ENCODE measurements at places on chromosomes 16 and 17.

DNA sequence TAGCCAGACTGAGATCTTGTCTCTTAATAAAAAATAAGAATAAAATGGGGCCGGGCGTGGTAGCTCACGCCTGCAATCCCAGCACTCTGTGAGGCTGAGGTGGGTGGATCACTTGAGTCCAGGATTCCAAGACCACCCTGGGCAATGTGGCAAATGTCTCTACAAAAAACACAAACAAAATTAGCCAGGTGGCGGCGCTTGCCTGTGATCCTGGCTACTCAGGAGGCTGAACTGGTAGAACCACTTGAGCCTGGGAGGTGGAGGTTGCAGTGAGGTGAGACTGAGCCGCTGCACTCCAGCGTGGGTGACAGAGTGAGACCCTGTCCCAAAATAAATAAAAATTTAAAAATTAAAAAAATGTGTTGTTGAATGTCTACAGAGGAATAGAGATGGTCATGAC lies 2.9 kb upstream of the DEF8 start:
- no peak for DNase-seq

DNA sequence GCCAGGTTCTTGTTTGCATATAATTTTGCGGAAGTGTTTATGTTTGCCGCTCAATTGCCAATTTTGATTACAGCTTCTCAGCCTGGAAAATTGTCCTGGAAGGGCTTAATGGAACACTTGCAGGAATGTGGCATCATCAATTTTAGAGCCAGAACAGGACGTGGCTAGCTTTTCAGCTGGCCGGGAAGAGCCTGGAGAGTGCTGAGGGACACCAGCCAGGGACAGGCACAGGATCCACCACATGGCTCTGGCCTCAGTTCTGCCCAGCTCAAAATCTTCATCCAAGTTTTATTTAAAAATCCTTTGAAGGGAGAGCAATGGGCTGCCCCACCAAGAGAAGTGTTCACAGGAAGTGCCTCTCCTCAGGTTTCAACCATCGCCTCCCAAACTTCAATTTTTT lies 287.2 kb upstream of the HSBP1 start:
- no peak for DNase-seq

DNA sequence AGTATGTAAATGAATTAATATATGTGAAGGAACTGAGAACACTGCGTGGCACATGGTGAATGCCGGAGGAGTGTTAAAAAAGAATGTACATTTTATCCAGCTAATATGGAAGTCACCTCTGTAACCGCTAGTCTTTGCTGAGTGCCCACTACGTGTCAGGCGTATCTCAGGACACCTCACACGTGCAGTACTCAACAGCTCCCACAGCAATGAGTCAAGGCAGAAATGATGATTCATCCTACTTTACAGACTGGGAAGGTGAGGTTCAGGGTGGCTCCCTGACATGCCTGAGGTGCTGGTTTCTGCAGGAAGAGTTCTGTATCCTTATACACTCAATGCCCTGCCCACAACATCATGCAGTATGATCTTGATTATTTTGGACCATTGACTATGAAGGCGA lies 487.0 kb downstream of the HAPSTR1 start:
- no peak for DNase-seq

GRCh38 chr17:42188749-42189650 lies 3.7 kb upstream of the HCRT start:
- no peak for DNase-seq

DNA sequence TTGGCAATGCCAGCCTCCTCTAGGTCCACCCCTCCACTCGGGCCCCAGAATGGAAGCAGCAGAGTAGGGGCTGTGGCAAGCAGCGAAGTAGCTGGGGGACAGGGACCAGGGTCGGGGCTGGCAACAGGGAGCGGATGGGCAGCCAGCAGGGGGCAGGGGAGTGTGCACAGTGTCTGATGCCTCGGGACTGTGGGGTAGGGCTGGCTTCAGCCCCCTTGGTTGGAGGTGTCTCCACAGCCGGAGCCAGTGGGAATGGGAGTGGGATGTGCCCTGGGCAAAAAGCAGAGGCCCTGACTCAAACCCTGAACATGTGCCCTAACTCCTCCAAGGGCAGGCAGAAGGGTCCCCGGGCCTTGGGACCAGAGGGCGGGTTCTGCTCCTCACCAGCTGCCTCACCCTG lies 18.5 kb upstream of the ARHGAP27 start:
- DNase-seq, result no peak

- DNase-seq, result no peak
Observed at GRCh38 chr17:78528541-78528940, 48.7 kb downstream of the DNAH17 start.

- no peak for DNase-seq
Observed at GRCh38 chr16:67294938-67295361, 15.6 kb downstream of the PLEKHG4 start.

DNA sequence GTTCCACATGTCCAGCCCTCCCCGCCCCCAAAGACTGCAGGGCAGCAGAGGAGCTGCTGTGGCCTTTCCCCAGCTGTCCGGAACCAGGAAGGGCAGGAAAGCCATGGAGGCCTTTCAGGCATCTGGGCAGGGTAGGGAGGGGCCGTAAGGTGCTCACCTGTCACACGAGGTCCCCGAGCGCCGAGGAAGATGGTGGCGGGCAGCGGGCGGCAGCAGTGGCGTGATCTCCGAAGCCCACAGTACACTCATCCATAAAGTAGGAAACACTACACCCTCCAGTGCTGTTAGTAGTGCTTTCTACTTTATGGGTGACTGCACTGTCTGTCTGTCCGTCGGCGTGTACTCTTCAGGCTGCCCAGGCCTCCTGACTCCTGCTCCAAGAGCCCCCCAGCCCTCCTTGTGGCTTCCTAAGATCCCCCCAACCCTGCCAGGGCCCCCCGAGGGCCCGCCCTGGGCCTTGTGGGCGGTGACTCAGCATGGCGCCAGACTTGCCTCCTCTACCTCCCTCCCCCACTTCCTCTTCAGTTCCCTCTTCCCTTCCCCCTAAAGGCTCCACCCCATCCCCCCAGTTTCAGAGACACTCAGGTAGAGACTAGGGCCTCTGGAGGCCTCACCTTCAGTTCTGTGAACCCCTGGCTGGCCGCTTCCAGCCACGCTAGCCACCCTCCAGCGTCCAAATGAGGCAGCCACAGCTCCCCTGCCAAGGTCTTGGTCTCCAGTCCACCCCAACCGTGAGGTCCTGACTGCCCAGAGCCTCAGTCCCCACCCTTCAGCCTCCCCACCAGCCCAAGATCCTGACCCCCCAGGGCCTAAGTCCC lies 2.6 kb upstream of the TSPOAP1 start:
- DNase-seq, result peak; percentile 85

GRCh38 chr16:52634104-52634503 lies 87.2 kb upstream of the TOX3 start:
- no peak for DNase-seq

- no peak for DNase-seq
Observed at GRCh38 chr17:72393553-72393952, 272.7 kb downstream of the SOX9 start.

GRCh38 chr17:35051579-35052240 lies 11.8 kb downstream of the RFFL start:
- DNase-seq, result no peak

DNA sequence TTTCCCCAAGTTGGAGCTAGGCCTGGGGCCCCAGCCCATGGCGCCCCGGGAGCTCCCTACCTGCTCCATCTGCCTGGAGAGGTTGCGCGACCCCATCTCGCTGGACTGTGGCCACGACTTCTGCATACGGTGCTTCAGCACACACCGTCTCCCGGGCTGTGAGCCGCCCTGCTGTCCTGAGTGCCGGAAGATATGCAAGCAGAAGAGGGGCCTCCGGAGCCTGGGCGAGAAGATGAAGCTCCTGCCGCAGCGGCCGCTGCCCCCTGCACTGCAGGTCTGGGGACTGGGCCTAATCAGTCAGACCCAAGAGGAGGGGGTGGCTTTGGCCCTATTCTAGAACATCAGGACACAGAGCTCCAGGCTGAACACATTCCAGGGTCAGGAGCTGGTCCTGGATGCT lies 1.5 kb downstream of the RNF112 start:
- DNase-seq, result no peak

- DNase-seq, result no peak
Observed at GRCh38 chr16:56370875-56371659, 54.3 kb downstream of the AMFR start.

DNA sequence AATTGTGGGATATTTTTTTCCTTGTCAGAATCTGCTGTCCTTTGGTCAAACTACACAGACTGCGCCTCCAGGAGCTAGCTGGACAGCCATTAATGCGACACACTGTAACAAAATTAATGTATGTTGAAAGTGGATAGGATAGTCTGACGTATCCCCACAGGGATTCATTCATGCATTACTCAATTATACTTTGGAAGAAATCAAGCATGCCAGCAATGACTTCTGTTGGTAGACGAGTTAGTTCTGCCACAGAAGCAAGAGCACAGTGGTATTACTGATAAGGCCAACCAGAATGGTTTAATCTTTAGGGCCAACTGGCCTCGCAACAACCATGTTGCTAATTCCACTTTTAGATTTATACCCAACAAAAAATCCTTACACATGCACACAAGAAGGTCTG lies 106.4 kb upstream of the TOB1 start:
- no peak for DNase-seq

DNA sequence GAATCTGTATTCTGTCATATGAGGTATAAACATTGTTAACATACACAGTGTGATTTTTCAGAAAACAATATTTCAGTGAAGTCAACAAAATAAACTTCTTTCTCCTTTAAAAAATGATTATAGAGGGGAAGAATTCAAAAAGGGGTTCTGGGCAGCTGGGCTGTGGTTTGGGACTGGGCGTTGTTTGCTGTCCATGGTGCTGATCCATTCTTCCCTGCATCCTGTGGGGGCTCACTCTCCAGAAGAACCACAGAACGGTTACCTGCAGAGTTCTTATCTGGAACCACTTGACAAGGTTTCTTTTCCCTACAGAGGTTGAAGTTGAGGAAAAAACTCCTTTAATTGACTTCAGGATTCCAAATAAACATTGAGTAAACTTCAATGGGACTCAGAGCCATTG lies 1091.0 kb downstream of the CDH8 start:
- no peak for DNase-seq

GRCh38 chr17:17355426-17355825 lies 52.3 kb downstream of the NT5M start:
- DNase-seq, result no peak

DNA sequence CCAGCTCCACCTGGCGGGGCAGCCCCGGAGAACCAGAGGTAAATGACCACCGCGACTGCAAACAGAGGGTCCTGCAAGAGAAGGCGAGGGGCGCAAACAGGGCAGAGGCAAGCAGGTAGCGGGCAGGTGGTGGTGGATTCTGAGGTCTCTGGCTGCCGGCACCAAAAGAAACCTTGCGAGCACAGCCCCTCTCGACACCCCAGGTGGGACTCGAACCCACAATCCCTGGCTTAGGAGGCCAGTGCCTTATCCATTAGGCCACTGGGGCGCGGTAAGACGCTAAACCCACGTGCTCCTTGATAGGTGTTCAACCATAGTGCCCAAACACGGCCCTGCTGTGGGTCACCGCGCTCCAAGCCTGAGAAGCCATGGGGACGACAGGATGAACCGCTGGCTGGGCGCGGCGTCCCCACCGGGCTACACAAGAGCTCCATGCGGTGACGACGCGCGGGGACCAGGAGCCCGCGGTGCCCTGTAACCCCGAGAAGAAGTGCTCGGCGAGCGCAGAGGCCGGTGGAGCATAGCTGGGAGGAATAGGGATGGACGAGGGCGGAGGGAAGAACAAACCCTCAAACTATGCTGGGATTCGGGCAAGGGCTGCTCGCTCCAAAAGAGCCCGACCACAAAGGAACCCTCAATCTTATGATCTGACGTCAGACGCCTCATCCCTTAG lies 12.4 kb downstream of the ATP5PD start:
- DNase-seq, result peak; percentile 96

GRCh38 chr16:88099563-88099890 lies 148.3 kb downstream of the BANP start:
- no peak for DNase-seq

- peak; percentile 35 for DNase-seq
Observed at GRCh38 chr16:77273-77806, 685 bp upstream of the MPG start.

- no peak for DNase-seq
Observed at GRCh38 chr17:40345161-40345993, 19.2 kb downstream of the GJD3 start.

DNA sequence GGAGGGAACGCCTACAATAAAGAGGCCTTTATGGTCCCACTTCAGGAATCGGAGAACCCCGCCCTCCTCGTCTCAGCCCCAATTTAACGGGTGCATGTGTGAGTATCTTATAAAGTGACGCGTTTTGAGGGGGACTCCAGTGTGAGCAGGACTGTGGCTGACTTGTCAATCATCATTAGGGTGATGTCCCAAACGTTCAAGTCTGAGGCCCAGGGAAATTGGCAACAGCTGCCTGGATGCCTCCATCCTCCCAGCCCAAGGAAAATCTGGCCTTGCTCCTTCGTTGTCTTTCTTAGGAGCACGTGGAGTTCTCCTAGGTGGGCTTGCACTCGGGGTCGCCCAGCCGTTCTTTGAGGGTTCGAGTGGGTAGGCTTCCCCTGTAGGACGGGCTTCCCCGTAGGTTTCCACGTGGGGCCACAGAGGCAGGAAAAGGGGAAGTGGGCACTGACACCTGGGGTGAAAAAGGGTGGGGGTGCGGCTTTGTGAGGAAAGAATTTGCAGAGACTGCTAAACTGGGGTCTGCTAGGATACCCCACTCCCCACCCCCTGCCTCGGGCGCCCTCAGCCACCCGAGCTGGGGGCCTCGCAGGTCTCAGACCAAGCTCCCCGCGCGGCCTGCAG lies 561 bp upstream of the HERPUD1 start:
- DNase-seq, result no peak

- peak; percentile 61 for DNase-seq
Observed at GRCh38 chr17:77494664-77495435, 354.1 kb downstream of the SEC14L1 start.

- no peak for DNase-seq
Observed at GRCh38 chr17:63950940-63951907, 19.1 kb upstream of the CD79B start.

- no peak for DNase-seq
Observed at GRCh38 chr16:49899991-49900695, 44.2 kb upstream of the ZNF423 start.

- no peak for DNase-seq
Observed at GRCh38 chr17:1008008-1008761, 11.3 kb downstream of the TIMM22 start.

- DNase-seq, result no peak
Observed at GRCh38 chr17:77271411-77271810, 130.6 kb downstream of the SEC14L1 start.

DNA sequence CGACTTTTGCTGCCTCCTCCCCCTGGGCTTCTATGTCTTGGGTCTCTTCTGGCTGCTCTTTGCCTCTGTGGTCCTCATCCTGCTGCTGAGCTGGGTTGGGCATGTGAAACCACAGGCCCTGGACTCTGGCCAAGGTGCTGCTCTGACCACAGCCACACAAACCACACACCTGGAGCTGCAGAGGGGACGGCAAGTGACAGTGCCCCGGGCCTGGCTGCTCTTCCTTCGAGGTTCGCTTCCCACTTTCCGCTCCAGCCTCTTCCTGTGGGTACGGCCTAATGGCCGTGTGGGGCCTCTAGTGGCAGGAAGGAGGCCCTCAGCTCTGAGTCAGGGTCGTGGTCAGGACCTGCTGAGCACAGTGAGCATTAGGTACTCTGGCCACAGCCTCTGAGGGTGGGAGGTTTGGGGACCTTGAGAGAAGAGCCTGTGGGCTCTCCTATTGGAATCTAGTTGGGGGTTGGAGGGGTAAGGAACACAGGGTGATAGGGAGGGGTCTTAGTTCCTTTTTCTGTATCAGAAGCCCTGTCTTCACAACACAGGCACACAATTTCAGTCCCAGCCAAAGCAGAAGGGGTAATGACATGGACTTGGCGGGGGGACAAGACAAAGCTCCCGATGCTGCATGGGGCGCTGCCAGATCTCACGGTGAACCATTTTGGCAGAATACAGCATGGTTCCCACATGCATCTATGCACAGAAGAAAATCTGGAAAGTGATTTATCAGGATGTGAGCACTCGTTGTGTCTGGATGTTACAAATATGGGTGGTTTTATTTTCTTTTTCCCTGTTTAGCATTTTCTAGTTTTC lies 2.3 kb downstream of the GP1BA start:
- no peak for DNase-seq
